ENCODE measurements at places on chromosomes 4 and X.
A peak's percentile ranks its signal among the peaks of the same experiment; 100 is the strongest.

DNA sequence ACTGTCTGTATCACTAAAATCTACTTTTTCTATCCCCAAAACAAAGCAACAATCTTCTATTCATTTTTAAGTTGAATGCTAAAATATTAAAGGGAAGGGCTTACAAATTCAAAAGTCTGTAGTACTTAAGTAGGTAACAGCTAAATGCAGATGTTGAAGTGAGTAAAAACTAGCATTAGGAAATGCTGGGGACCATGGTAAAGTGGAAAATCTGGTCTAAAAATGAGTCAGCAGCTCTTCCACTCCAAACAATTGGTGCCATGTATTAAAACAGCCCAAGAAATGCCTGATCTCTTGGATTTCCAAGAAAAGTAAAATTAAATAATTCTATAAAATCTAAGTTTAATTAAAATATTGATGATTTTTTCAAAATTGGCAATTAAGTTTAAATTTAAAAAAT is 73.3 kb upstream of the PPP3CA start:
- DNase-seq: no peak

- no peak for DNase-seq
Measured at GRCh38 chr4:152609481-152609880, 70.3 kb downstream of the TMEM154 start.

DNA sequence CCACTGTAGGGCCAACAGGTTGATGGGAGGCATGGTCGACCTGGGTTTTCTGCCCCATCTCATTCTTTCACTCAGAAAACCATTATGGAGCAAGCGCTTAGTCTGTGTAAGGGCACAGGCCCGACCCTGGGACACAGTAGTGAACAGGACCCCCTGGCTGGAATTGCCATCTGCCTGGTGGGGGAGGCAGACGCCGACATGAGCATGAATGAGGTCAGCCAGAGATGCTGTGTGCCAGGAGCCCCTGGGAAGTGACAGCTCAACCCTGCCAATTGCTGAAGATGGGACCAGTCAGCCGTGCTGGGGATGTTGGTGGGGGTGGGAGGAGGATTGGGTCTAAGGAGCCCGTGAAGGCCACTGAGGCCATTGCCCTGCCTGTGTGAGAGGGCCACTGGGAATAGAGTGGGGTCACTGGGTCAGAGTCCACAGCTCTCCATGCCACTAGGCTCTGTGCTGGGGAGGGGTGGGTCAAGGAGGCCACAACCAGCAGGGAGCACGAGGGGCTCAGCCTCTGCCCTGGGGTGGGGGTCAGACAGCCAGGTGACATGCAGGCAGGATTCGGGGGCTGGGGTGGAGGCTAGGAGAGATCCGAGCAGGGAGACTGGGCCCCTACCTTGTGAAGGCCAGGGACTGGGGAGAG is 31.0 kb downstream of the ZNF185 start:
- no peak for DNase-seq

- no peak for DNase-seq
Measured at GRCh38 chrX:71366674-71367256, 608 bp downstream of the TAF1 start.

GRCh38 chr4:96073461-96073860 is 233.6 kb downstream of the PDHA2 start:
- no peak for DNase-seq

GRCh38 chr4:142614621-142615323 is 231.3 kb downstream of the INPP4B start:
- DNase-seq: no peak

DNA sequence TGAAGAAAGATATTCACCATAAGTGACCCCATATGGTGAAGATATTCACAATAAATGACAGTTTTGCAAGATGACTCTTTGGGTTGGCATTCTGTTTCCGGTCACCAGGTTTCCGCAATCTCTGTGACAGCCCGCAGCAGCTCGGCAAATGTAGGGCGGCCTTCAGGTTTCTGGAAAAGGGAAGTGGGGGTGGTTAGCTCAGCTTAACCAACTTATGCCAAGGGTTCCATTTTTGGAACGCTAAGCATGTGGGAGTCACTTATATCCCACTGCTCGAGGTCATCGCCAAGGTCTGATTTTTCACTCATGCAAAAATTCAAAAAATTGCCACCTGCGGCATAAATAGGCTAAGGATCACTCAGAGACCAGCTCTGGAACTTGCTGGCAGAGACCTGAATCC is 51.0 kb downstream of the NIPAL1 start:
- DNase-seq: no peak

- no peak for DNase-seq
Measured at GRCh38 chrX:1507511-1508463, 29.2 kb downstream of the P2RY8 start.

DNA sequence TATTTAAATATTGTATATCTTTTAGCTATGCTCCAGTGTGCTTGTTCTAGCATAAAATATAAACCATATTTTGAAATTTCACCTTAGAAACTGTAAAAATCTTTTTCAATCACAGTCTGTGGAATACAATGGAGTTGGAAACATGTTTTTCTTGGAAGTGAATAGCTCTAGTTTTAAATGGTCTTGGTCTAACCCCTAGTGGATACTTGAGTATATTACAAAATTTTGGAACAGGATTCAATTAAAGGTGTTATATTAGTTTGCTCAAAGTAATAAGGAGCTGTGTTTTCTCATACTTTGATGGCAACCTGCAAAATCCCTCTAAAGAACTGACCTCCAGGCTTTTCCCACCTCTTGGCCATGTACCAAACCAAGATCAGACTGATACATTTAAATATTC is 48.2 kb downstream of the STK26 start:
- peak; percentile 50 for DNase-seq

GRCh38 chrX:150983521-150984168 is 510 bp downstream of the HMGB3 start:
- no peak for DNase-seq

DNA sequence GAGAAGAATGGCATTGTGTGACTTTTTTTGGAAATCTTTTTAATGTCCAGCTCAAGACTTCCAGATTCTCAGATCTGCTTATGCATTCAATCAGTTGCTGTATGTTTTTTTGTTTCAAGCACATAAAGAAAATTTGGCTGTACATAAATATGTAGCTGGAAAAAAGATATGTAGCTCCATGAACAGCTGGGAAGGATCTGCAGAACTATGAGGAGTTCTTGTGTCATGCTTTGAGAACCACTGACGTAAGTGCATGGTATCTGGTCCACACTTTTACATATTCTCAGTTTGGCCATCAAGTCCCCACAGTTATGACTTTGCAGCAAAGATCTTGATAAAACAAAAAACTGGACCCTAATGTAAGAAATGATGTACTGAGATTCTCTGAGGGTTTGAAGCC is 165.9 kb downstream of the KIT start:
- no peak for DNase-seq

- no peak for DNase-seq
Measured at GRCh38 chr4:61877266-61877665, 677.1 kb downstream of the ADGRL3 start.

- no peak for DNase-seq
Measured at GRCh38 chr4:21535898-21536297, 412.7 kb downstream of the KCNIP4 start.

GRCh38 chr4:145830699-145831098 is 107.9 kb downstream of the ZNF827 start:
- DNase-seq: no peak

- no peak for DNase-seq
Measured at GRCh38 chr4:108831886-108832285, 69.0 kb upstream of the ETNPPL start.

DNA sequence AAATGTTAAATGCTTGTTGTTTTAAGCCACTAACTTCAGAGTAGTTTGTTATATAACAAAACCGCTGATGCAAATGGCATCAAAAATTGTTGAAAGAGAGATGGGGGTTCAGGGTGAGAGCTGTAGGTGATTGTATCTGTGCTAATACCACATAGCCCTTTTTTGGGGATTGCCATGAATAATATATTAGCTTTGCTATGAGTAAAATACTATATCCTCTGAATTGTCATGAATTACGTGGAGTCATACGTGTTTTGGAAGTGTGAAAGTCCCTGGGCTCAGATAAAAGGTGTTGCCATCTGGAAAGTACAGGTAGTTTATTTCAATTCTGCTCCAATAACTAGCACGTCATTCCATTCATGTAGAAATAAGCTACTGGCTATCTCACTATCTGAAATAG is 30.6 kb downstream of the DYNLT3 start:
- no peak for DNase-seq

- no peak for DNase-seq
Measured at GRCh38 chr4:74670583-74670982, 123.7 kb downstream of the BTC start.

GRCh38 chr4:183840311-183840710 is 64.8 kb upstream of the STOX2 start:
- DNase-seq: peak; percentile 77
